Stimulated activated CD4-positive, alpha-beta T cell treated with anti-CD3 and anti-CD28 coated beads, Interleukin-1b, Interleukin-23, amount 100 ng/mL, for 1 hour (primary cell): ENCODE measurements at places on chromosomes 7 and 10.
A peak's percentile ranks its signal among the peaks of the same experiment; 100 is the strongest.

GRCh38 chr10:95389176-95389575, 98.4 kb upstream of the PDLIM1 start:
- no peak for DNase-seq

GRCh38 chr10:7406712-7407333, 4.0 kb downstream of the SFMBT2 start:
- no peak for DNase-seq

DNA sequence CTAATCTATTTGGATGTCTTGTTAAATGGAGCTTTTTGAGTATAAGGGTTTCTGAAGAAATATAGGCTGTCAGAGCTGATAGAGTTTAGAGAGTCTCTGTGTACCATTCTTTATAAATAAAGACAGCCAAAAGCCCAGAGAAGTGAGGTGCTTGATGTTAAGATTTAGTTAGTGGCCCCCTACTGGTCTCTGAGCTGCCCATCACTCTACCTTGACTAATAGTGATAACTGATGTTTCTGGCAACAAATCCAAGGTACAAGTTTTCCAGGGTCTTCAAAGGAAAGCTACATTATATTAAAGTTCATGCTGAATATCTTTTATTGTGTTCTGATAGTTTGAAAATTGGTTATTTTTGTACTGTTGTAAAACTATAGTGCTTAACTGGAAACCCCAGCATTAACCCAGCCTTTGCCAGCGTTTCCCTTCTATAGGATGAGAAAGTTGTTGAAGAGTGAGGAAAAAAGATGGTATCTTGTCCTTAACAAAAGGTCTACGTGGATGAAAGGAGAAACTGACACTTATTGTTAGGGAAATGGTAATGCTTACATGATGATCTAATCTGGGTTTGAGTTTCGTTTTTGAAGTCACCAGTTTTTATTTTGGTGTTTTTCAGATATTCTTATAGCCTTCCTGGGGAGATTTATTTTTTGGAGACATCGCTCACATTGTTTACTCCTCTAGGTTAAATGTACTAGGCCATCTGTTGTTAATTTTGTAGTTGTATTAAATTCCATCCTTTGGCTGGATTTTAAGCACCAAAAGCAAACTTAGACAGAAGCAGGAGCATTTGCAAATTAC, 79.0 kb downstream of the AUTS2 start:
- DNase-seq: no peak

DNA sequence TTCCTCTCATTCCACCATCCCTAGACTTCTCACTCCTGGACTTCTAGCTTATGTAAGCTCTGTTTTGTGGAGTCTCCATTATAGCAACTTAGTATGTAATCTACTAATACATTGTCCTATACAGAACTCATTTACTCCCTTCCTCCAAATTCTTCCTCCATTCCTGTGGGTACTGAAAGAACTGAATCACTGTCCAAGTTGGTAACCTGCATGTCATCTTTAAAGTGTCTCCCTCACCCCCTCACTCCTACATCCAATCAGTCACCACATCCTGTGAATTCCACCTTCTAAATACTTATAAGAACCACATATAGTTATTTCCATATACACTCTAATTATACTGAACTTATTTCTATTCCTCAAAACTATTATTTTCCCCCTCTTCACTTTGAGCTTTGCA, 20.3 kb downstream of the AASS start:
- no peak for DNase-seq

- DNase-seq: no peak
Observed at GRCh38 chr7:50718876-50719275, 63.8 kb downstream of the GRB10 start.

GRCh38 chr10:119348106-119348505, 140.7 kb downstream of the GRK5 start:
- DNase-seq: no peak

DNA sequence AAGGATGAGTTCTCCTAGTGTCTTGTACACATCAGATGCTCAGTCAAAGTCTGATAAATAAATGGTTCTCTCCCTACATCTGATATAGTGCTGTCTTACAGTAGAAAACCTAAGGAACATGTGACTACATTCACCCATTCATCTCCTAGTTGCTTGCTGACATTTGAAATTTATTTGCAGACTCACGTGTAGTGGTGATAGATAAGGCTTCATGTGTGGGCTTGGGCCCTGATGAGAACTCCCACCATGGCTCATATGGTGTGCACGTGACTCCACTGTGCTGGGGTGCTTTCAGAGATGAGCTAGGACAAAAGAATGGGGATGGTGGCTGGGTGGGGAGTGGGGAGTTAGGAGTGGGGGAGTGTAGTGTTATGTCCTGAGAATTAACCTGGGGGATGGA, 287.3 kb downstream of the RPS24 start:
- DNase-seq: no peak

DNA sequence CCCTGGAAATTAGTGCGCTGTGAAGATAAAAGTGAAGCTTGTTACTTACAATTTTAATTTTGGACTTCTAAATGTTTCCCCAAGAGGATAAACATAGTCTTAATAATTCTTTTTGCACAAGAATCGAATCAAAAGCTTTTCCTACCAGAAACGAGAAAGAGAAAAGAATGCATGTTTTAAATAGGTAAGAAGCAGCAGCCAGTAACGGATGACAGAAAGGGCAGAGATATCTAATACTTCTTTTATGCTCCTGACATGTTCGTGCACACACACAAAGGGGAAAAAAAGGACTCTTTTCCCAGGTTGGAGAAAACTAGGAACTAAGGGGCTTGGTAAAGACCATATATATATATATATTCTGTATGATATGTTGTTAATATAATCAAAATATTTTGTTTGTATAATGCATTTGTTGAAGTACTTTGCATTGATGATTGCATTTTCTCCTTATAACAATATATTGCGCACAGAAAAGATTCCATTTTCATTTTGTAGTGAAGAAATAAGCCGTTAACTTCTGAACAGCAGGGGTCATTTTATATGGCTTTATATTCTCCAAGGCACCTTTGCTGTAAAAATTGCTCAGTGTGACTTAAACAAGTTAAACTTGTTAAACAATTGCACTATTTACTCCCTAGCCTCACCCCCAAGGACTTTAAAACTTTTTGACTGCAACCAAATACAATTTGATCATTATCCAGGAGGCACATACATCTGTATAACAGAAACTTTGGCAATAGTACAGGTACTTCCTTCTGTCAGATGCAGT, 2.2 kb downstream of the PRKAR2B start:
- DNase-seq: no peak

DNA sequence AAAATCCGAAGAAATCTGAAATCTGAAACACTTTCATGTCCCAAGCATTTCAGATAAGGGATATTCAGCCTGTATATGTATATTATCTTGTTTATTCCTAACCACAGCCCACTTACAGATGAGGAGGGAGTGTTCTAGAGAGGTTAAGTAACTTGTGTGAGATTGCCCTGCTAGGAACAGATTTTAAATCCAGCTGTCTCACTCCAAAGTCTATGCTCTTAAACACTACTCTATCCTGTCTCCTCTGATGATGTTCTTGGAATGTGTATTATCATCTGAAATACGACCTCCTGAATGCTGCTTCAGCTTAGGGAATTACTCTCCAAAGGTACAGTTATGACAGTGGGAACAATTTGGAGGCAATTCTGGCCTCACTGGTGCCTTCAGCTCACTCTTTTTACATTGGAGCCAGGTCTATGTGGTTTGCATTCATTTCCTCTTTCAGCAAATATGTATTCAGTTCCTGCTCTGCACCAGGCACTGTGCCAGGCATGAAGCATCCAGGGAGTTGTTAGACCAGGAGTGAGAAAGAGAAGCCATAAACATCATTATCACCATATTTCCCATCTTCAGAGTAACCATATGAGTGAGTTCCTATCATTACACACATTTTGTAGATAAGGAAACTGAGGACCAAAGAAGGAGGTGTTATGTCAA, 70.2 kb downstream of the NOC3L start:
- DNase-seq: no peak

GRCh38 chr7:52504561-52504960, 530.9 kb upstream of the POM121L12 start:
- no peak for DNase-seq

GRCh38 chr10:110792476-110793125, 79.1 kb upstream of the PDCD4 start:
- no peak for DNase-seq

DNA sequence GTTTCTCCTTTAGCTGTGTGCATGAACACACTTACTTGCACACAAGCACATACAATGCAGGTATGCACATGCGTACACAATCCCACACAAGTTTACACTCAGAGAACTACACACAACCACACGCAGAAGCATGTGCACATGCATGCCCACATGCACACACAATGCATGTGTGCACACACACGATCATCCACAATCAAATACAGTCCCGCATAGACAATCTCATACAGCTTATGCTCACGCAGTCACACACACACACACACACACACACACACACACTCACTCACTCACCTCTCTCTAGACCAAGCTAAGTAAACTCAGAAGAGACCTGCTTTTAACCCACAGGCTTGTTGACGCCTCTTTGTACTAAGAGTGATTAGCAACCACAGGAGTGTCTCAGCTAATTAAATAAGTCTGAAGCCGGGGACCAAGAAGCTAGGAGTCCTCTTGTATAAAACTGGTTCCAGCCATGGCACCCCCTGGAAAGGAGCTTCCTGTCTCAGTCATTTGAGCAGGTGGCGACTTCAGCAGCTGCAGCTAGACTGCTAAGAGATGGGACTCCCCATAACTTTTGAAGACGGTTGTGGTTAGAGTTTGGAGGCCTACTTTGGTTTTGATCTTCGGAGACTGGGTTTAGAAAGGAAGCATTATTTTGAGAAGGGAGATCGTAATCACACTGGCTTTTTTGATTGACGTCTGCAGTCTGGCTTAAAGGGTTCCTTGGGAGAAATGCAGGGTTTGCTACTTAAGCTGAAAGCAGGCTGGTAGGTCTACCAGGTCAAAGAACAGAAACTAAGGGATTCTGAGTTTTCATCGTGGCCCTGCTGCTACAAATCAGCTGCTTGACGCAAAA, 82.3 kb upstream of the ADRB1 start:
- DNase-seq: peak; percentile 5

DNA sequence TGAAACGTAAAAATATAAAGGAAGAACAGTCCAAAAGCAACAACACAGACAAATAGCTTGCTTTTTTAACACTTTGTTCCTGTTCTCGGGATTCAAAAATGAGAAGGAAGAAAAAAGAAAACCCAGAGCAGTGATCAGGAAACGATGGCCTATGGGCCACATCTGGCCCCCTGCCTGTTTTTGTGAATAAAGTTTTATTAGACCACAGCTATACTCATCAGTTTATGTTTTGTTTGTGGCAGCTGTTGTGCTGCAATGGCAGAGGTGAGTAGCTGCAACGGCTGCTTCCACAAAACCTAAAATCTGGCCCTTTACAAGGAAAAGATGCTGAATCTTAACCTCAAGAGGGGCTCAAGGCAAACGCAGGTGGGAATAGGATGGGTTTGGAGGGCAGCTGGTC, 96.4 kb downstream of the CCDC3 start:
- DNase-seq: no peak

DNA sequence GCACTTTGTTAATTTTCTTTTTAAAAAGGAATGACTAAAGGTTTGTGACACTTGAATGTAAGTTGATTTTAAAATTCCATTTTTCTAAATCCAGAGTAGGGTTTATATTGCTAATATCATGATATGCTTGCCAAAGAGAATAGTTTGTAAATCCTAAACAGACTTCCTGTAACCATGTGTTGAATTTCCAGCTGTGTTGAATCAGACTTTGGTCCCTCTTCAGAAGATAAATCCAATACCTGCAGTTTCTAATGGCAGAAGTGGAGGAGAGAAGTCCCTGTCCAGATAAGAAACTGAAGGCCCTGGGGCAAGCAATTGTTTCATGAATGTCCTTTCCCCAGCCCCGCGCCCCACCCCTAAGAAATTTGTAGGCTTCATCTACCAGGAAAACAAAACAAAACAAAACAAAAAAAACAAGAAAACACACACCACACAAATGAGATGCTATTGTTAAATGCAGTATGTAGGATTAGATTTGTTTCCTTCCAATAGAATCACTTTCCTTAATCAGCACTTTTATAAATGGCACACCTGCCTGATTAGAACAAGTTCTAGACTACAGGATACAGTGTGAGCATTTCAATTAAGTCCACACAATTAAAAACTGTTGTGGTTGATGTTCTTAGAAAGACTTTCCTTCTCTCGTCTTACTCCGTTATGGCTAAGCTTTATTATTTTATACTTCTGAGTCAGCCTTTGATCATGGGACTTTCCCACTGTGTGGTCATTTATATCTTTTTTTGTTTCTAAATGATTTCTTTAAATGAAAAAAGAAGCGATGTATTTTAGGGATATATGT, 122.8 kb downstream of the KAT6B start:
- DNase-seq: no peak

DNA sequence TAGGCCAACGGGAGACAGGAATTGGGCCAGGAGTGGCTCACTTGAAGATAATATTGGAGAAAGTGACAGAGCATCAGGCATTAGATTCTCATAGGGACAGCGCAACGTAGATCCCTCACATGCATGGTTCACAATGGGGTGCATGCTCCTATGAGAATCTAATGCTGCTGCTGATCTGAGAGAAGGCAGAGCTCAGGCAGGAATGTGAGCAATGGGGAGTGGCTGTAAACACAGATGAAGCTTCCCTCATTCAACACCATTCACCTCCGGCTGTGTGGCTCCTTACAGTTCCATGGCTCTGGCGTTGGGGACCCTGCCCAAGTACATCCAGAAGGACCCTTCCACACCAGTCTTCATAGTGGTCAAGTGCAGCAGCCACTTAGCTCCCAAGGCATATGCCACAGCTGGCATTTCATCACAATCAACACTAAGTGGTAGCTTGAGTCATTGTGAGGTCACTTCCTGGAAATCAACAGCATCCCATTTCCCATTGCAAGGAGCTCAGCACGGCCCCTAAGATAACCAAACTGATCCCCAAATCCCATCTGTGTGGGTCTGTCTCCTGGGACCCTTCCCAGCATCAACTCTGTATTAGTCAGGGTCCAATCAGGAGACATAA, 174.5 kb downstream of the TPST1 start:
- DNase-seq: no peak

DNA sequence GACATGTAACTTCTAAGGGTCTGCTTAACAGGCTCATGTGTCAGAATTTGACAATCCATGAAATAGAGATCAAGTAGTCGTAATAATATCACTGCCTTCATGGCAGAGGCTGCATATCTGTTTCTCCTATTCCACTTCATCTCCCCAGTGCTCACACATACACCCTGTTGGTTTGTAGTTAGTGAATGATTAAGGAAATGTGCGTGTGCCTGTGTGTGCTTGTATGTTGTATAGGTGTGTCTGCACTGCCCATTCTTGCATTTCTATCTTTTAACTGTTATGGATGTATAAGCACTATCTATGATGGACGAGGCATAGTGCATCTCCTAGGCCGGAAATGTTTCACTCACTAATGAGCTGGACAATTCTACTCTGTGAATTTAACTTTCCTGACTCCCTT, 985.2 kb downstream of the LRMDA start:
- no peak for DNase-seq

GRCh38 chr7:144805627-144806239, 30.1 kb downstream of the TPK1 start:
- no peak for DNase-seq

DNA sequence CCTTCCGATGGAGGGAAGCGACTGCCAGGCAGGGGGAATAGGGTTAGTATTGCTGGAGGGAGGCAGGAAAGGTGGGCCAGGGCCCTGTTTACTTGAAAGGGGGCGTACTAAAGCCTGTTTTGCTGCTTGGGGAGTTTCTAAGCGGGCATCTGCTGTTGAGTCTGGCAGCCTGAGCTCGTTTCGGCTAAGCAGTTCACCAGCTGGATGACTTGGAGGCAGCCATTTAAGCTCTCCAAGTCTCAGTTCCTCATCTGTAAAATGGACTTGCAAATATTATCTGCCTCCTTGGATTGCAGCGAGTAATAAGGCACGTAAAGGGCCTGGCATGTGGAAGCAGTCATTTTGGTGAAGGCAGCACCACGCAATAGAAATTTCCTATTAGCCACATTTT, 44.0 kb downstream of the LDB3 start:
- DNase-seq: no peak
